ENCODE measurements at places on chromosomes 11 and 22.

DNA sequence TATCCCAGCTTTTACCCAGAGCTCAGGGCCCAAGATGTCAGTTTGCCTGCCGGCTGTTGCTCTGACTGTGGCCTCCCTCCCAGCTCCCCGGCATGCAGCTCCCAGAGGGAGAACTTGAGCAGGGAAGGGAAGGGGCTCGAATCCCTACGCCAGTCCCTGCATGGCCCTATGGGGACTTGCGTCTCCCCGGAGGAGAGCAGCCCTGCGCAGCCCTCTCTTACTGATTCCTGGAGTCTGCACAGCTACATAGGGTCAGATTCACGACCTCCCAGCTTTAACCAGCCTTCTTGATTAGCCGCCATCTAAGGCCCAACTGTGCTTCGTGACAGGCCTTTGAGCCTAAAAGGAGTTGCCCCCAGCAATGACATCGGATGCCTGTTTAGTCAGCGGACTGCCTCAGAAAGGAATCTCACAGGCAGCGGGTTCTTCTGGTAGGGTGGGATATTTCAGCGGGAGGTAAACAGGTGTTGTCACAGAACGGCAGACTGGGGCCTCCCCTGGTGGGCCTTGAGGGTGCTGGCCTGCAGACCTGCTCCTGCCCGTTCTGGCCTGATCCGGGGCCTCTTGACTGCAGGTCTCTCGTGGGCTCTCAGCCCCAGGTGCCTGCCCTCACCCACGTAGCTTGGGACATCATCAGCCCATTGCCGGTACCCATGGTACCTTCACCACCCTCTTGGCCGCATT, 43.8 kb upstream of the KCNQ1OT1 start:
- no peak for DNase-seq

GRCh38 chr22:32380991-32381390, 23.3 kb downstream of the RFPL3 start:
- no peak for DNase-seq

GRCh38 chr11:121412711-121413415, 39.3 kb upstream of the SORL1 start:
- DNase-seq: no peak

DNA sequence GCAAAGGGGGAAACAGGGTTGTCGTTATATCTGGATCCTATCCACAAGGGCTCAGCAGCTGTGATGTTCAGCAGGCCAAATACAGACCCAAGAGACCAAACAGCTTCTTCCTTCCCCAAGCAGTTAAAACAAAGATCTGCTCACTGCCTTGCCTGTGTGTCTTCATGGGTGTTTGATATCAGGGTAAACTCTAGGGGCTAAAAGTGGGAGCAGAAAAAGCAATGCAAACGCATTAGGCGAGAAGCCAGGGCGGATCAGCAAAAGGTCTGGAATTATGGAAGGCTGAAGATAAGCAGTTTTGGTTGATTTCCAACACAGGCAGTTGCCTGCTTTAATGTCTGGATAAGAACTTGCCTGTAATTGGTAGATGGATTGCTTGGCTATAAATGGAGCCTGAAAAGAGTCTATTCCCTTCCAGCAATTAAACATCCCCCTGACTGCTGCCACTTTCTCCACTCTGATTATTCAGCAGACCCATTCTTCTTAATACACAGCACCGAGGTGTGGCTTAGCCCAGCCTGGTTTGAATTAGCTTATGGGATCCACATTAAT, 126.3 kb downstream of the COMMD9 start:
- no peak for DNase-seq

- DNase-seq: no peak
Observed at GRCh38 chr11:121323046-121323607, 30.6 kb downstream of the SC5D start.

- DNase-seq: no peak
Observed at GRCh38 chr11:121237686-121238658, 54.6 kb upstream of the SC5D start.

DNA sequence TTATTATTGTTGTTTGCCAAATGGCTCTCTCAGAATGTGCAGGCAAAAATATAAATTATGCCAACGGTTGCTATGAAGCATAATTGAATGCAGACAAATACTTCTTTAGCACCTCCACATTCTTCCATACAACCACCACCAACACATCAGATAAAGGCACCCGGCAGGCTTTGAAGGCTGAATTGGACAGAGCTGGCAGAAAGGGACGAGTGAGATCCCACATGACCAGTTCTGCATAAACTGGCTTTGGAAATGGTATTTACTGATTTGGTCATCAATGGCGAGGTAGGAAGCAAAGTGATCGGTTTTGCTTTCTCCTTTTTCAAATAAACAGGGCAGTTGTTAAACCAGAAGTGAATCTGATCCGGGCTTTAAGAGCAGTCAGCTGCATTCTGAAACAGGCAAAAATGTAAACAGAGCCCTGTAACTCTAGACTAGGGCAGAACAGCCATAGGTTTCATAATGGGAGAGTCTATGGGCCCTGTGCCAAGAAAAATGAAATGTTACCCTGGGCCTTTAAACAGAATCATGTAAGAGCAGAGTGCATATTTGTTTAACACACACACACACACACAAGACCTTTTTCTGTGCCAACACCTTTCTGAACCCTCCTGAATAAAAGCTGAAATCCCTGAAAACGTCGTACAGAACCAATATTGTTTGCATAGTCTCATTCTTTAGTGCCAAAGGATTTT, 97.7 kb downstream of the MPPED2 start:
- no peak for DNase-seq

DNA sequence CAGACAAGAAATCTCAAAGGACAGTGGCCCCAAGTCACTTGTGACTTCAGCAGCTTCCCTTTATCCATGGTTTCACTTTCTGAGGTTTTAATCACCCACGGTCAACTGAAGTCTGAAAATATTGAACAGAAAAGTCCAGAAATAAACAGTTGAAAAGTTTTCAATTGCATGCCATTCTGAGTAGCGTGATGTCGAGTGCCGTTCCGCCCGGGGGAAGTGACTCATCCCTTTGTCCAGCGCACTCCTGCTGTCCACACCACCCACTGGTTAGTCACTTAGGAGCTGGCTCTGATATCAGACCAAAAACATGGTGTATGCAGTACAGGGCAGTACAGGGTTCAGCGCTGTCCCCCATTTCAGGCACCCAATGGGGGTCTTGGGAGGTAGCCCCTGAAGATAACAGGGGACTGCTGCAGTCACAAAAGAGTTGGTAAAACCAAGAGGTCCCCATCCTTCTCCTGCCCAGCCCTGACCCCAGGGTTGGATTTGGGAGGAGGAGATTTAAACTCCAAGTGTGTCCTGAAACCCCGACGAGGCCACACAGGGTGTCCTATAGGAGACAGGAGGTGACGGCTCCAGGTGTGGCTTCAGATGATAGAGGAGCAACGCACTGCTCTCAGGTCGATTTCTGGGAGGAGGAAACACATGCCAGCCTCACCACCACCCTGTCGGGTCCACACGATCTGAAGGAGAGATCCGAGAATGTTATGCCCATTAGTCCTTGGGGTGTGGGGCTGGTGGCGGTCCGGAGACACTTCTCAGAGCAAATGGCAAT, 390.1 kb downstream of the CTTN start:
- DNase-seq: no peak
